NCI-H526 treated with DMSO at 0.1 percent for 48 hours (cell line): ENCODE measurements at places on chromosomes 7 and 10.

GRCh38 chr10:47332946-47333345, 10.7 kb downstream of the GDF2 start:
- no peak for DNase-seq

DNA sequence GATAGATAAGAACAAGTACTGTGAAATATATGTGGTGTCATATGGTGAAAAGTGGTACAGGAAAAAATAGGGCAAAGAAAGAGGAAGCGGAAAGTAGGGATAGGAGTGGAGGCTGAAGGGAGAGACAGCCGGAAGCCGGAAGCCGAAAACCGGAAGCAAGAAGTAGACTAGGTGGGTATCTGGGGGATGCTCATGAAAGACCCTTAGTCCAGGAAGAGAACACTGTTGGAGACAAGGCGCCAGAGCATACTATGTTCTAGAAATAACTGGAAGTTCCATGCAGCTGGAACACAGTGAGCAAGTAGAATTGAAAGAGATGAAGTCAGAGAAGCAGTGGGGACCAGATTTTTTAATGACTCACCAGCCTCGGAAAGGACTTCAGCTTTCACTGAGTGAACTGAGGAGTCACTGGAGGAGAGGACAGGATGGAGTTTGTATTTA, 22.5 kb downstream of the ST8SIA6 start:
- no peak for DNase-seq

DNA sequence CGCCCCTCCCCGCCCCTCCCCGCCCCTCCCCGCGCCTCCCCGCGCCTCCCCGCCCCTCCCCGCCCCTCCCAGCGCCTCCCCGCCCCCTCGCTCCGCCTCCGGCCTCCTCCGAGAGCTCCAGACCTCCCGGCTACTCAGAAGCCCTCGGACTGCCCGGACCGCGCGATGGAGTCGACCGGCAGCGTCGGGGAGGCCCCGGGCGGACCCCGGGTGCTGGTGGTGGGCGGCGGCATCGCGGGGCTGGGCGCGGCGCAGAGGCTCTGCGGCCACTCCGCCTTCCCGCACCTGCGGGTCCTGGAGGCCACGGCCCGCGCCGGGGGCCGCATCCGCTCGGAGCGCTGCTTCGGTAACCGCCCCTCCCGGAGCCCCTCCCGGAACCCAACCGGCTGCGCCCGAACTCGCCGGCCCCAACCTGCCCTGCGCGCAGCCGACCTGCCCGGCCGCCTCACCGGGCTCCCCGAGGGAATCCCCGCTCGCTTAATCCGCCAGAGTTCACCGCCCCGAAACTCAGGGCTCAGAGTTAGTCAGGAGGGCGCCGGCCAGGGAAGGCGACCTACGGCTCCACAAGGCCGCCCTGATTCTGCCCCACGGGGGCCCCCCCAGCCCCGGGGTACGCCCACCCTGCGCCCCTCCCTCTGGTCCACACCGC, at the start of gene PAOX:
Gene PAOX, plus strand, starts transcription at position 111 of the 649 bp plus-strand sequence. Its CDS starts 55 bp downstream, at position 166.
- DNase-seq: no peak

GRCh38 chr7:16471933-16472332, 6.4 kb upstream of the SOSTDC1 start:
- no peak for DNase-seq

GRCh38 chr7:128881458-128882125, 18.9 kb downstream of the ATP6V1F start:
- no peak for DNase-seq

- DNase-seq: no peak
These were observed 212.6 kb downstream of the PTPRN2 start for GRCh38 chr7:158375034-158375433.

DNA sequence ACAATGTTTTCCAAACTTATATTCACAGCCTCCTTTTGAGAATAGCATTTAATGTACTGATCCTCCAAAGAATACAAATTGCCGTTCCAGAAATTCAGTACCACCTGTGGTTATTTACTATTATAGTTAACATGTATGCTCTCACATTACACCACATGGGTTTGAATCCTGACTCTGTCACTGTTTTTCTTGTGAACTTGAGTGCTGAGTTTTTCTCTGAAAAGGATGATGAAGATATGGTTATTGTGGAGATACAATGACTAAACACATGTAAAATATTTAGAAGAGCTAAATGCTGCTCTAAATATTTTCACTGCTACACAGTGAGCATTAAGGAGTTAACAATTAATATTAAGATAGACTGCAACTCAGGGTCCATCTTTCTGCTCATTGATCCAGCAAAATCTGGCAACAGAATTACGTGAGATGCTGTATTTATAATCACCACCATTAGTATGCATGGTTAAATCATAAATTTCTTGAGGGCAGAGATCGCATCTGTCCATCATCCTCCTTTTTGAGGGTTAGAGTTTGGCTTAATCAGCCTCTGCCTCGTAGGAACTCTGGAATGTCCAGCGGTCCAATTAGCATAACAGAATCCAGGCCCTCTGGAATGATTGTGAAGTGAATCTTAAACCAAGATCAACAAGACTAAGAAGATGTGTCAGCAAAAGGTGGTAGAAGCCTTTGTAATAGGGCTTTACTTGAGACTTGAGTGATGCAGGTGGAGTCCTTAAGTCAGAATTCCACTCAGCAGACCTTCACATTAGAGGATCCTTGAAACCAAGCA, 152.8 kb downstream of the MACC1 start:
- no peak for DNase-seq

GRCh38 chr7:12053561-12053960, 157.5 kb upstream of the TMEM106B start:
- no peak for DNase-seq

GRCh38 chr7:99406557-99406956, 1.8 kb downstream of the PDAP1 start:
- no peak for DNase-seq

DNA sequence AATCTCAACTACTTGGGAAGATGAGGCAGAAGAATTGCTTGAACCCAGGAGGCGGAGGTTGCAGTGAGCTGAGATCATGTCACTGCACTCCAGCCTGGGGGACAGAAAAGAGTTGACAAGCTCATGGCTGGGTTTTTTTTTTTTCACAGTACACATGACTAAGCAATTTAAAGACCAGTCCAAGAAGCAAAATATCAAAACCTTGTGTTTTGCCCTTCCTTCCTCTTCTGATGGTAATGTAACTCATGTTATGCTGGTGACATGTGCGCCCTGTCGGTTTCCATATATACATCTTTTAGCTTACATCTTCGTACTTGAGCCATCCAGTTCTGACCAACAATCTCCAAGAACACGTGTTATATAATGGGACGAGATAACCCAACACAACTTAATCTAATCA, 237.7 kb upstream of the PLXDC2 start:
- DNase-seq: no peak

DNA sequence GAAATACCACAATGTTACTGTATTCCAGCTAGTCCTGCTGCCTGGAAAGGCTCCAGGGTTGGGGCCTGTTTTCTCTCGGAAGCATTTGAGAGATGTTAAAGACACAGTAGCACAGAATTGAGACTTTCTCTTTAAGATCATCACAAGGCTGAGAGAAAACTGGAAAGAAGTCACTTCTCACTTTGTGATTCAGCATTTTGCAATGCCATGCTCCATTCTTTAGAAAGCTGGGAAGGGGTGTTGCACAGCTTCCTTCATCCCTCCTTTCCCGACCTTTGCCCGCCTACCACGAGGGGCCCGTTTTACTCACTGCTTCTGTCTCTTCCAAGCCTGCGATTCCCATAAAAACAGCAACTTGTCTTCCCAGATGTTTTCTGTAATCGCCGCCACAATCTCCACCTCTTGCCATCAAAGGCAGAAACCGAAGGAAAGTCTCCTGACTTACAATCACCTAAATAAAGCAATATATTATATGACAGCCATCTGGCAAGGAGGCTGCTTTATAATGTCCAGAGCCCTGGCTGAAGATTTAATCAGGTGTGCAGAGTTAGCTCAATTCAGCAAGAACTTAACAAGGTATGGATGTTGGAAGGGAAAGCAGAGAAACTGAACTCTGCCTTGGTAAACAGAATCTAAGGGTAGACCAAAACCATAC, 18.9 kb downstream of the NOD1 start:
- no peak for DNase-seq

DNA sequence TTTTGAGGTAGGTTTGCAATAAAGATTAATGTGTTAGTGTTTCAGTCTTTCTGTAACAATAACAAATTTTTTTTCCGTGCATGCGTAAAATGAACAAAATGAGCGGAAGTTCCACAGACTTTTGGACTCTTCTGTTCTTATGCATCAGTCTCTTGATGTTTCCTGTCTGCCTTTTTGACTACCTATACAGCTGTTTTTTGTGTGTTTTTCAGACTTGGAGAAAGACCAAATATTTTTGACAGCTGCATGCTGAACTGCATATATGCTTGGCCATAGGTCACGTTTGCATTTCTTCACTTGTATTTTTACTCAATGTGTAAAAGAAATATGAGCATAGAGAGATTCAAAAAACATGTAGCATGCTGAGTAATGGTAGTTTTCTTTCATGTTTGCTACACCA, 119.3 kb downstream of the BBS9 start:
- no peak for DNase-seq

DNA sequence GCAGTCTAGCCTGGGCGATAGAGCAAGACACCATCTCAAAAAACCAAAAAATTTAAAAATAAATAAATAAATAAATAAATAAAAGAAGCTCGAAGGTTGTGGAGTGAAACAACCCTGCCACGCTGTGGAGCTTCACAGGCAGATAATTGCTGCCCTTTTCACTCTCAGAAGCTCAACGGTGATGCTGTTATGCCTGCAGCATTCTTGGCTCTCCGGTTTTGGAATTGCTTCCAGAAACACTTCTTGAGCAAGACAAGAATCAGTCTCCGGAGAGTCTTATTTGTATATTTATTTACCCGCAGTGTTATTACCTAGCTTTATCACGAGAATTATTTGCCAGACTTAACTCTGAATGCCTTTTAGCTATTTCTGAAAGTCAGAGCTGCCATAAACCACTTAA, 40.5 kb upstream of the UBE2H start:
- DNase-seq: no peak

- DNase-seq: no peak
These were observed 121.9 kb upstream of the RET start for GRCh38 chr10:42954766-42955492.

- no peak for DNase-seq
These were observed 561.7 kb upstream of the POM121L12 start for GRCh38 chr7:52473756-52474155.

- DNase-seq: peak; percentile 69
These were observed 8.3 kb downstream of the MNX1 start for GRCh38 chr7:157001920-157002818.

DNA sequence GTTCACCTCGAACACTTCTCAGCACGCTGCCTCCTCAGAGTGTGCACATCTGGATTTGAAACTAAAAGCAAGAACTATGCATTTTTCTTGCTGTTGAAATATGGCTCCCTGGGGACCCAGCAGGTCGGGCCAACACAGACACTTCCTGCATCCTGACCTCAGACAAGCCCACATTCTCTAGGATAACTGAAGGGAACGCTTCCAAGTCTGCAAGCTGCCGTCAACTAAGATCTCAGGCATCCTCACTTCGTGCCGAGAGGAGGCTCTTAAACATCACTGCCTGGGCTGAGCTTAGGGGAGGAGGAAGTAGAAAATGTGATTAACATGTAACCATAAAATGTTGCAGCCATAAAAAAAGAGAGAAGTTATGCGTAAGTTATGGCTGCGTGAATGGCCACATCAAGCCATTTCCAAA, 65.5 kb downstream of the PYROXD2 start:
- no peak for DNase-seq

GRCh38 chr7:20598459-20599309, 16.8 kb upstream of the ABCB5 start:
- DNase-seq: peak; percentile 31

DNA sequence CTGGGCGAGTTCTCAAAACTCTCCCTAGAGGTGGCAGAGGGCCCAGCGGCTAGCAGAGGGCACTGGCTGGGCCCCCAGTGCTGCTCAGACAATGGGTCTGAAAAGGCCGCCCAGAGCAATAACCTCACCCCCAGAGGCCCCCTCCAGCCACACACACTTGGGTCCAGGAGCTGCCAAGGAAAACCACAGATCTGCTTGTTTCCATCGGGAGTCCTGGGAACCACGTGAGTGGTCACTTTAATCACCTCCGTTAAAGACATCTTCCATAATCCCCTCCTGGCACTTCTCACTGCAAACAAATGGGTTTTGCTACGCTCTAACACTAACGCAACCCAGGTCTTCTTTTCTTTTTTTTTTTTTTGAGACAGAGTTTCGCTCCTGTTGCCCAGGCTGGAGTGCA, 30.0 kb downstream of the NUDT1 start:
- DNase-seq: no peak

GRCh38 chr7:130893441-130893894, 159.5 kb upstream of the KLF14 start:
- no peak for DNase-seq
